ENCODE measurements at places on chromosomes 1 and 21. TPM values are rescaled to one million over a fixed set of nuclear protein-coding genes. Genes with fewer than 3 reads are reported as not detected.

The RIT1 gene
- 19.1 TPM for polyA plus RNA-seq

The SPATA46 gene
- not detected for polyA plus RNA-seq

The ACTN2 gene
- polyA plus RNA-seq, result not detected

The PGLYRP4 gene
- polyA plus RNA-seq, result not detected

The OR2AK2 gene
- polyA plus RNA-seq, result not detected

The A3GALT2 gene
- polyA plus RNA-seq, result not detected

Data from naive thymus-derived CD4-positive, alpha-beta T cell (primary cell).